Endothelial cell (in vitro differentiated cells): ENCODE measurements at places on chromosomes 3 and 15.

DNA sequence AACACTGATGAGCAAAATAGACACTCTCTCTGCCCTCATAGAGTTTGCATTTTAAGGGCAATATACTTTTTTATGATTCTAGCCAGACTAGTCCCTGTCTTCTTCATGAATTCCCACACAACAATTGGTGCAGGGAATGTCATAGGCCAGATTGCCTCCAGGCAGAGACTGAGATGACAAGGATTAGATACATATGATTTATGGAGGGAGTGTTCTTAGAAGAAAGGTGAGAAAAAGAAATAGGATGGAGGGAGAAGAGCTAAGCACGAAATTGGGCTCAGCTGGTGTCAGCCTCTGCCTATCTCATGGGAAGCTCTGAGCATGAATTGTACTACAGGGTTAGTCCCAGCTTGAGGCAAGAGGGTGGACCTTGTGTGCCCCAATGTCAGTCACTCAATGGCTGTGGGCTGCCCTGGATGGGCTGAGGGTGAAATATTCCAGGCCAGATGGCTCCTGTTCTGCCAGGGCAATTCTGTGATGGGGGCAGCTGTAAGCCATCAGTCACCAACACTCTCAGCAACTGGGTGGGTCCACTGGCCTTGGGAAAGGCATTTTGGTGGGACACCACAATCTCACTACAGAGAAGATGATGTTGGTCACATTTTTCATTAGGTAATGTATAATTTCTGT, 31.1 kb downstream of the EIF1B start:
- no peak for DNase-seq

DNA sequence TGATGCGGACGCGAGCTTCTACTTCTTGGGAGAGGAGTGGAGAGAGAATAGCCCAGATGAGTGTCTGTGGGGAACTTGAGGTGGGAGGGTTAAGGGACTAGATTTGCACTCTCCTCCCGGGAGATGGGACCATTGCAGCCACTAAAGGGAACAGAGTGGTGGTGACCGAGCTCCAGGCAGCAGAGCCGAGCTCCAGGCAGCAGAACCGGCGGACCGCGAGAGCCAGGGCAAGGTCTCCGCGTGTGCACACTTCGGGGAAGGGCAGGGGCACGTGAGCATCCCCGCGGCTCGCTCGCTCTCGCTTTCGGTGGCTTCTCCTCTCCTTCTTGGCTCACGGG, 1.1 kb downstream of the IGDCC3 start:
- no peak for DNase-seq

DNA sequence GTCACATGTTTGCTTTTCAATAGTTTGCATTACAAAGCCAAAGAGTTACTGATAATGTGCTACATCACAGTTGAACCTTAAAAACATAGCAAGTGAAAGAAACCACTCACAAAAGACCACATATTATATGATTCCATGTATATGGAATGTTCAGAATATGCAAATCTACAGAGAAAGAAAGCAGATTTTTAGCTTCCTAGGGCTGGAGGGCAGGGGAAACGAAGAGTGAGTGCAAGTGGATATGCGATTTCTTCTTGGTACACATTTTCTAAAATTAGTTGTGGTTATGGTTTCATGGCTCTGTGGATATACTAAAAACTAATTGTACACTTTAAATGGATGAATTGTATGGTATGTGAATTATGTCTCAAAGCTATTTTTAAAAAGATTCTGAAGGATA, 4.0 kb upstream of the GBE1 start:
- no peak for DNase-seq

- DNase-seq: no peak
These were observed 133.9 kb downstream of the STAC start for GRCh38 chr3:36514171-36514570.

- no peak for DNase-seq
These were observed 68.4 kb downstream of the MGLL start for GRCh38 chr3:127753898-127754410.

DNA sequence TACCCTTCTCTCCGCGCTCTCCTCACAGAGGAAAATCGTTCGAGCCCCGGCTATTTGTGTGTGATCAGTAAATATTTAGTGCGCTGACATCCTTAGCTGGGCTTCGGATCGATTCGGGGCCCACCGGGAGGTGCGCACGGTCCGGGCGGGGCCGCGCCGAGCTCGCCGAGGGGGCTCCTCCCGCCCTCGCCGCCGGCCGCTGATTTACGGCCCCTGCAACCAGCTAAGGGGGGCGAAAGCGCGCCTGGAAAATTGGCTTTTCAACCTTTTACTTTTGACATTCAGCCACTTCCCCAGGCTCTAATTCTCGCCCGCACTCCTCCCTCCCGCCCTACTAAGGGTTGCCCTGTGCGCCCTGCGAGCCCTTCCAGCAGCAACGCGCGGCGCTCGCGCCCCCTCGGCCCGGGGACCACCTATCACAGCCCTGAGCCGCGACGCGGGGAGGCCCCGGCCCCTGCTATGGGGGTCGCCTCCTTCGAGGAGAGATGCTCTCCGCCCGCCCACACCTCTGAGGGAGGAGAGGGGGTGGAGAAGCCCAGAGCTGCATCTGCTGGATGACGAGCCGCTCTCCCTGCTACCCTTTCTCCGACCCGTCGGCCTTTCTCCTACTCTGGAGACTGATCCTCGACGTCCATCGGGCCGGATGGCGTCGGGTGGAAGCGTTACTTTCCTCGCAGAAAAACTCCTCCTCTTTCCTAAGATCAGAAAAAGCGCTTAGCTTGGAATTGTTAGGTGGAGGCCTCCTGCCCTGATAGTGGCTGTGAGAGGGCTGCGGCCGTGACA, 7.8 kb upstream of the NR2F2 start:
- DNase-seq: no peak

DNA sequence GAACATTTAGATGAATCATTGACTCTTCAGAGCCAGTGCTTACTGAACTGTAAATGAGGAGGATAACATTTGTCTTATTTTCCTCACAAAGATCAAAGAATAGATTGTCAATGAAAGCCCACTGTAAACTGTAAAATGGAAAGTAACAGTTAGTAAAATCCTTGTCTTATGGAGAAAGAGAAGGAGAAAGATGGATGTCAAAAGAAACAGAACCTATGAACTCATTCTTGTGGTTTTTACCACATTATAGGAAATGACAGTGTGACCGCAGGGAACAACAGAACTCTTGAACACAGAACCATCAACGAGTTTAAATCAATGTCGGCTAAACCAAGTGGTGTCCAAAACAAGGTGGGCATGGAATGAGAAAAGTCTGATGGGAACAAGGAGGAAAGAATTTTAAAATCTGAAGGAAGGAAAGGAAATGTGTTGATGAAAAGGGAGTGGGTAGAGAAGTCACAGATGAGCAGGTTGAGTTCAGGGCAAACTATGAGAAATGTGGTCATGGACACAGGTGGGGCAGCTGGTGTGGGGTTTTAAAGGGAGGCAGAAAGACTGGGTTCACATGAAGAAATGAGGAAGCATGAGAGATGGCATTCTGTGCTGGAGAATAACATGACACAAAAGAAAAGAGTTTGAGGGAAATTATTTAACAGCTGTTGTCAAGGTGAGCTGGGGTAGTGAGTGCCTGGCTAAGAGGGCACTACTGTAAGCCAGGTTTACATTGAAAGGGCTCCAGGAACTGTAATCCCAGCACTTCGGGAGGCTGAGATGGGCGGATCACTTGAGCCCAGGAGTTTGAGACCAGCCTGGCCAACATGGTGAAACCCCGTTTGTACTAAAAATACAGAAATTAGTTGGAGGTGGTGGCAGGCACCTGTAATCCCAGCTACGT, 42.4 kb upstream of the ETV5 start:
- DNase-seq: no peak

DNA sequence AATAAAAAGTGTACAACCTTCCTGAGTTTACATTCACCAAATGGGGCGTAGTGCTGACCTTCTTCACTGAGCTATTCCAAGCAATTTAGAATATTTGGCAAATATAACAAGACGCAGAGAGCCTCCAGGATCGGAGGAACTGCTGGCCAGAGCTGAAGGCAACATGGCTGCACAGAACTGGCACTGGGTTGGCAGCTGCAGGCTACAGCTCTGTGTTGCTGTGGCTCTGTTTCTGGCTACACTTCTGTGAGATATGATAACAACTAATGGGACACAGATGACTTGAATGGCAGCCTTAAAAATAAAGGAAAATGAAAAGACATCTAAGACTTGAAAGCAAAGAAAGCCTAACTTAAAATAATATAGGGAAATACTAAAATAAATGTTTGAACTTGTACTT, 10.8 kb upstream of the SLC6A20 start:
- DNase-seq: no peak

DNA sequence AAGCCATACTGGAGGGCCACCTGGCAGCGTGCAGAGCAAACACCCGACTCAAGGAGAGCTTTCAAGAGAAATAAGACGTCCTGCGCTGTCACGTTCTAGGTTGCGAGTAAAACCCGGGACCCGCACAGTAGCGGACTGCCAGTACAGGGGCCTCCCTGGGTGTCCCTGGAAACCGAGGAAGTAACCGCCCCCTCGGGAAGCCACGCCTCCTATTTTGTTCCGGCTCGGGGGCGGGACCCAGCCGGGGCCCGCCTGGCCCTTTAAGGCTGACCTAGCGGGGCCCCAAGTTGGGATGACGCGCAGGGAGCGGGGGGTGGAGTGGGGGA, 218 bp upstream of the MAPKAPK3 start:
- peak; percentile 81 for DNase-seq

GRCh38 chr15:57505056-57505715, 86.5 kb upstream of the MYZAP start:
- no peak for DNase-seq

GRCh38 chr3:44030687-44031305, 210.9 kb upstream of the TOPAZ1 start:
- no peak for DNase-seq

GRCh38 chr3:24495326-24495994, 810 bp upstream of the THRB start:
- DNase-seq: peak; percentile 37

DNA sequence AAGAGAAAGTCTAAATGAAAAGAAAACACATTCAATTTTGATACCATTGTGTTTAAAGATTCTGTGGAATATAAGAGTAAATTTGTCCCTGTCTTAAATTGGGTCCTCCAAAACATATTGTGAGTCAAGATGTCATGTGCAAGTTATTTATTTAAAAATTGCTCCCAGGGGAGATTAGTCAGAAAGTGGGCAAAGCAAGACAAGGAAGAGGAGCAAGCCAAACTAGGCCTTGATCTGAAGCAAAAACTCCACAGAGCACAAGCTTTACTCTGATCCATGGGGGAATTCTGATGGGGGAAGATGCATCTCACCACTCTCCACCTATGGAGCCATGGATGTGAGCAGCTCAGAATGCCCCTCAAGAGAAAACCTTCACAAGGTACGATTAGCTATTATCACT, 342.8 kb upstream of the IL12A start:
- DNase-seq: no peak

DNA sequence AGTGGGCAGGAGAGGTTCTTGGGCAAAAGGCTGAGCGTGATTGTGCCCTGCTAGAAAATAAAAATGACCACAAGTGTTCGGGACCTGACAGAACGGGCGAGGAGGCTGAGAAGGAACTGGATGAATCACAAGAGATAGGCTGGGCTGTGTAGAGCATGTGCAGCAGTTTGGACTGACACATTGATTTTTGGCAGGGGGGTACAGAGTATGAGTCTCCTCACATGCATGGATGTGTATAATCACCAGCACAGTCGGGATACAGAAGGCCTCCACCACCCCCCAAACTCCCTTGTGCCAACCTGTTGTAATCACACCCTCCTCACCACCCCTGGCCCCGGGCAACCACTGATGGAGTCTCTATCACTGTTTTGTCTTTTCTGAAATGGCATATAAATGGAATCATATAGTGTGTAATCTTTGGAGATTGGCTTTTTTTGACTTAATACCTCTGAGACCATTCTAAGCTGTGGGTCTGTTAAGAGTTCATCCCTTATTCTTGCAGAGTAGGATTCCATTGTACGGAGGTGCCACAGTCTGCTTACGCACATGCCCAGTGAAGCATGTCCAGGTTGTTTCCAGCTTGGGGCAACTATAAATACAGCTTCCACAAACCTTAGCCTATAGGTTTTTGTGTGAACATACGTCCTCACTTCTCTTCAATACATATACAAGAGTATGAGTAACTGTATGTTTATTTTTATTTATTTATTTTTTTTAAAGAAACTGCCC, 438.8 kb downstream of the FOXP1 start:
- no peak for DNase-seq

GRCh38 chr3:34881026-34881425, 758.3 kb upstream of the ARPP21 start:
- no peak for DNase-seq

DNA sequence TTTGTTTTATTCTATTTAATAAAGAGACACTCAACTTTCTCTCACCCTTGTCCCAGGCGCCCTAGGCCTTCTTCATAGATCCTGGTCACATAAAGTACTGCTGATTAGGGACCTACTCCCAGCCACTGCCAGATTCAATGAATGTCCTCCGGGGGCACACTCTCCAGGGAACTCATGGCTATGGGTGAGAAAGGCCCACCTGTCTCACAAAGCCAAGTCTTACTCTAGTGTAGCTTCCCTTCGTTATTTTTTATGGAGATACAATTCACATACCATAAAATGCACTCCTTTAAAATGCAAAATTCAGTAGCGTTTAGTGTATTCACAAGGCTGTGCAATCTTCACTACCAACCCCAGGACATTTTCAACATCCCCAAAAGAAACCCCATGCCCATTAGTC, 87.8 kb downstream of the ADCY5 start:
- DNase-seq: no peak

- peak; percentile 98 for DNase-seq
These were observed at the start of gene TTLL13 for GRCh38 chr15:90249203-90249863. TTLL13 (plus strand) TSS chr15:90249556; CDS start chr15:90250631, 1,075 bp downstream.

- DNase-seq: no peak
These were observed 42.1 kb upstream of the ACVR2B start for GRCh38 chr3:38411591-38411990.

DNA sequence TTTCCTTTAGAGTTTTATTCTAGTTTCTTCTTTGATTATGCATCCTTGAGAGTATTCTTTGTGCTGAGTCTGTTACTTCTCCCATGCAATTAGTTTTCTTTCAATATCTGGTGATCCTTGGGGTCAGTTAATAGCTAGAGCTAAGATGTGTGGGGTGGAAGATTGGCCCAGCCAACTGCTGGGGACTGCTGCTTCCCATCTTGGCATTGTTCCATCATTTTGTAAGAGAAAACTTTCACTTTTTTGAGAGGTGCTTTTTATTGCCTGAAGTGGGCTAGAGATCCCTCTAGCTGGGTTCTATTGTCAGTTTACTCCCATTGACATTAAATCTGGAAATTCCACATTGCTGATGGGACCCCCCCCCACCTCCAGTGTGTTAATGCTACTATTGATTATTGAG, 15.4 kb downstream of the BCL2L10 start:
- DNase-seq: no peak

DNA sequence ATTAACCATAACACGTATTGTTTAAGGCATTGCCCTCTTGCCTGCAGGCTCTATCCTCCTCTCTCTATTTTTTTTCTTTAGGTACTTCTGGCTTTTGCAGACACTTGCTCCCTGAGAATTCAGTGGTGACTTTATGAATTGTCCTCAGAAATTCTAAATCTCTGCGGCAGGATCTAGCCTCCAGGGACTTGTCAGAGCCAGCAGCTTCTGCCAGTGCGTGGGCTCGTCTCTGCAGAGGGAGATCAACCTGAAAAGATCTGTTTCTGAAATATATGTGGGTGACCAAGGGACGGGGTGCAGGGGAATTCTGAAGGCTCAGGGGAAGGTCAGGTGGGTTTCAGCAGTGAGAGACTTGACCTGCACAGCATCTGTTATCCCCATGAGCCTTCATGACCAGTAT, 326.1 kb upstream of the LRRFIP2 start:
- DNase-seq: no peak
